Activated CD8-positive, alpha-beta T cell treated with anti-CD3 and anti-CD28 coated beads for 36 hours (primary cell): ENCODE measurements at places on chromosomes 11 and 22. TPM values are rescaled to one million over a fixed set of nuclear protein-coding genes. Genes with fewer than 3 reads are reported as not detected.

The OR5AK2 gene
- not detected for total RNA-seq

The CLTCL1 gene
- total RNA-seq = 0.65 TPM

GRCh38 chr22:33851240-33851639, 69.0 kb downstream of the LARGE1 start:
- no peaks in the 10 kb centered on the region for H3K36me3 ChIP-seq
- H3K27ac ChIP-seq = no peak overlapping the region
- H3K4me3 ChIP-seq = no peak overlapping the region
- H3K4me1 ChIP-seq = peaks cover 11% of the 10 kb centered on the region
- no peak for DNase-seq

- H3K4me1 ChIP-seq = no peaks in the 10 kb centered on the region
- H3K27ac ChIP-seq = no peak overlapping the region
- no peak for DNase-seq
- H3K27me3 ChIP-seq = no peaks in the 10 kb centered on the region
These were observed 9.8 kb downstream of the OR51F2 start for GRCh38 chr11:4830909-4831308.

- no peaks in the 10 kb centered on the region for H3K27me3 ChIP-seq
- H3K27ac ChIP-seq = no peak overlapping the region
- H3K36me3 ChIP-seq = no peaks in the 10 kb centered on the region
- DNase-seq = peak; percentile 46
- no peak overlapping the region for H3K4me3 ChIP-seq
These were observed 39.4 kb downstream of the IRAG1 start for GRCh38 chr11:10653946-10654810.

GRCh38 chr11:93747122-93747521, 5.7 kb downstream of the C11orf54 start:
- no peak overlapping the region for H3K4me3 ChIP-seq
- DNase-seq = no peak
- peaks cover 22% of the 10 kb centered on the region for H3K4me1 ChIP-seq
- H3K36me3 ChIP-seq = peaks cover 15% of the 10 kb centered on the region

DNA sequence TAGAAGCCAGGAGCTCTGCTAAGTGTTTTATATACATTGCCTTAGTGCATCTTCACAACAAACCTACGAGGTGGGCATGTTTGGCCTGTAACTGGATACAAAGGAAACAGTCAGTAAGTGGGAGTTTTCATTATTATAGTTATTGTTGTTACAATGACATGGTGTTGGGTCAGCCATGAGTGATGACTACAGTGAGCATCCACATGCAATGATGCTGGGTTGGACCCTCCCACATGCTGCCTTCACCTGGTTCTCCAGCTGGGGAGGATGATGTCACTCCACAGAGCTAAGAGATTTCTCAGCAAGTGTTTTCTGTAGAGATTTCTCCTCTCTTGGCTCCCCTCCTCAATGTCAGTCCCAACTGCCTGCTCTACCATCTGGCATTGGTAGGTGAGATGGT, 59.3 kb downstream of the EHF start:
- no peak for DNase-seq
- no peak overlapping the region for H3K4me3 ChIP-seq
- no peaks in the 10 kb centered on the region for H3K36me3 ChIP-seq
- no peak overlapping the region for H3K27ac ChIP-seq
